Neuronal stem cell (in vitro differentiated cells): ENCODE measurements at places on chromosomes 12 and 14.
A peak's percentile ranks its signal among the peaks of the same experiment; 100 is the strongest.

- DNase-seq: no peak
Measured at GRCh38 chr14:64971943-64972791, at the start of gene RAB15. Gene RAB15 (minus strand): TSS chr14:64972336. CDS start chr14:64972076, 260 bp downstream.

- no peak for DNase-seq
Measured at GRCh38 chr12:55875704-55876467, 33.1 kb upstream of the MMP19 start.

DNA sequence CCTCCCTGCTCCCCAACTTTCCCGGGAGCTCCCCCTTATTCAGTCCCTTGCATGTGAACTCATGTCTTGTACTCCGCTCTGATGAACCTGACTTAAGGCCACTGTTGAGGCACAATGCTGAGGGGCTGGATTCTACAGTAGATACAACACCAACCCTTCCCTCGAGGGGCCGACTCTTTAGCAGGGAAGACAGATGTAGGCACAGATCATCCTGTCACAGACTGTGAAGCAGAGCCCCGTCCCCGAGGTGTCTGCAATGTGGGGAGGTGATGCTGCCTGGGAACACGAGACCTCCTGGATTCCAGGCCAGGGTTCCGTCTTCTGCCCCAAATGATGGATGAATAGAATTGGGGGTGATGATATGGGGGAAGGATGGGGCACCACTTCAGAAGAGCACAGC is 175.1 kb downstream of the CHST11 start:
- no peak for DNase-seq

GRCh38 chr14:54730156-54730961 is 163.4 kb downstream of the SAMD4A start:
- no peak for DNase-seq

DNA sequence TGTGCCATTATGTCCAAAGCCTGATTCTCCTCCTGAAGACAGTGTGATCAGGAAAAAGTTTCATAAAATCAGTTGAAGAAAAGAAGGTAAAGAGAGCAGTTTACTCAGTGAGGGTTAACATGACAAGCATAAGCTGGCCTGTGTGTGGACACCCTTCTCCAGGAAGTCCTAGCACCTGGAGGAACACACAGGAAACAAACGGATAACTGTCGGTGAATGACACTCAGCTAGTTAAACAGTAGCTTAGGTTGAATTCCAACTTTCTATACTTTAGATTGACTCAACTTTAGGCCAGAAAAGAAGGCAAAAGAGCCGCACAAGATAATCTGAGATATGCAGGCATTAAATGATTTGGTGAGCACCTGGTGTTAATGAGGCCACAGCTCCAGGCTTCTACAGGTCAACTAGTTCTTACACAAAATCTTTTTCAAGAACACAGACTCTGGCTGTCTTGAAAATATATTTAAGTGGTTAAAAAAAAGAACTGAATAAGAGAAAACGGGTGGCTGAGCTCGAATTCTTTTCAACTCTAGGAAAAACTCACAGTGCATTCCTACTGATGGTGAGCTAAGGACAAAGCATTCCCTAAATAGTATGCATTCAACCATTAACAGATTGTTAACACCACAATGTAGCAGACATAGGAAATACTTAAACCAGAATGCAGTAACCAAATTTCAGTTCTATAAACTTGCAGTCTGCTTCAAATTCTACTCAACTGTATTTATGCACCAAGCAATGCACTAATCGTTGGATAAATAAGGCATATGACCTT is 56.9 kb upstream of the TSPAN8 start:
- DNase-seq: peak; percentile 48

DNA sequence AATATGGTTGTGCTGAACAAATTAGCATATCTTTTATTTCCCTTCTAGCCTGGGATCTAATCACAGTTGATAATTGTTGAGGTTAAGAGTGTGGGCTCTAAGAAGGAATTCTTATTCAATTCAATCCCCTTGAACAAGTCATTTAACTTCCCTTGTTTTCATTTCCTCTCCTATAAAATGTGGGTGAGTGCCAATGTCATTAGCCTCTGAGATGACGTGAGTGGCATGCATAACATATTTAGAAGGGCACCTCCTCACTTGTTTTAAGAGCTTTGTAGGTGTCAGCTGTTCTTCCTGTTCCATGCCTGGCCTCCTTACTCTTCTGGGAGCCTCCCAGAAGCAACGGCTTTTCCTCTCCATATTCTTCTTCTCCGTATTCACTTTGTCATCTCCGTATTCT is 155.4 kb upstream of the NEDD1 start:
- no peak for DNase-seq

DNA sequence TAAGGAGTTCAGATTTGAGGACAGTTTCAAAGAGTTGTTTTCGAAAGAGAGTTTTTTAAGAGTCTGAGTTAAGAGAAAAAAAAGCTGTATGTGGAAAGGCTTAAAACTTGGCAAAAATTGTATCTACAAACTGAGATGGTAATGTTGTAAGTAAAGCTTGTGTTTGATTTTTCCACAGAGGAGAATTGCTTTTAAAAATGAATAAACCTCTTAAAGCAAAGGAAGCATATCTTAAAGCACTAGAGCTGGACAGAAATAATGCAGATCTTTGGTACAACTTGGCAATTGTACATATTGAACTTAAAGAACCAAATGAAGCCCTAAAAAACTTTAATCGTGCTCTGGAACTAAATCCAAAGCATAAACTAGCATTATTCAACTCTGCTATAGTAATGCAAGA is 50.3 kb downstream of the TMTC3 start:
- DNase-seq: no peak

- DNase-seq: no peak
Measured at GRCh38 chr14:74427651-74428050, 1.6 kb upstream of the SYNDIG1L start.

GRCh38 chr12:2294651-2295475 is 242.1 kb downstream of the CACNA1C start:
- DNase-seq: no peak

DNA sequence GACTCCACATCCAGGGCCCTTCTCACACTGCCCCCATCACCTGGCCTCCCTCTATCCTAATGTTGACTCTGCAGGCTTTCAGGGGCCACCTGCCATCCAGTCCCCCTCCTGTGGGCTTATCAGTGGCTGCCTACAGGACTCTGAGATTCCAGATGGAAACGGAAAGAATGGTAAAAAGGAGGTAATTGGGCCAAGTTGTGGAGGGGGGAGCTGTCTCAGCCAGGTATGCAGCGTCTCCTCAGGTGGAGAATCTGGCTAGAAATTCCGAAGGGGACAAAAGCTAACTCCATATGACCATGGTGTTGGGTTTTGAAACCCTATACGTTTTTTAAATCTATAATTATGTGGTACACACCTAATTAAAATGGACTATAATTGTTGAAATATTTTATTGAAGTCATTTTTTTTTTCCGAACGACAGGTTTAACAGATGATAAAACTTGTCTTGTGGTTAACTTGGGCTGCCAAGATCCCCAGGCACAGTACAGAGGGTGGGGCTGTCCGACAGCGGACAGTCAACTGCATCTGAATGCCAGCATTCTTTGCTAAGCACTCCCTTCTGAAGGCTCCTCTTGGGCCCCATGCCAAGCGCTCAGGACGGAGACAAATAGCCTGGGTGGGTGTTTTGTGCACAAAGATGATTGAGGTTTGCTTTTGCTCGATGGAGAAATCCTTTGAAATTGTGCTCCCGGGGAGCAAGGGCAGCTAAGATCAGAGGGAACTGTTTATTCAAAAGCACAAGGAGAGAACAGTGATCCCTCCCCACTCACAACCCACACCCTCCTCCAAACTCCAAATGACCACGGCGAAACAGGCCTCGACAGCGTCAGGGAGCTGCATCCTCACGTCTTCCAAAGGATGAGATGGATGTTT is 365.6 kb downstream of the BCL11B start:
- DNase-seq: no peak

DNA sequence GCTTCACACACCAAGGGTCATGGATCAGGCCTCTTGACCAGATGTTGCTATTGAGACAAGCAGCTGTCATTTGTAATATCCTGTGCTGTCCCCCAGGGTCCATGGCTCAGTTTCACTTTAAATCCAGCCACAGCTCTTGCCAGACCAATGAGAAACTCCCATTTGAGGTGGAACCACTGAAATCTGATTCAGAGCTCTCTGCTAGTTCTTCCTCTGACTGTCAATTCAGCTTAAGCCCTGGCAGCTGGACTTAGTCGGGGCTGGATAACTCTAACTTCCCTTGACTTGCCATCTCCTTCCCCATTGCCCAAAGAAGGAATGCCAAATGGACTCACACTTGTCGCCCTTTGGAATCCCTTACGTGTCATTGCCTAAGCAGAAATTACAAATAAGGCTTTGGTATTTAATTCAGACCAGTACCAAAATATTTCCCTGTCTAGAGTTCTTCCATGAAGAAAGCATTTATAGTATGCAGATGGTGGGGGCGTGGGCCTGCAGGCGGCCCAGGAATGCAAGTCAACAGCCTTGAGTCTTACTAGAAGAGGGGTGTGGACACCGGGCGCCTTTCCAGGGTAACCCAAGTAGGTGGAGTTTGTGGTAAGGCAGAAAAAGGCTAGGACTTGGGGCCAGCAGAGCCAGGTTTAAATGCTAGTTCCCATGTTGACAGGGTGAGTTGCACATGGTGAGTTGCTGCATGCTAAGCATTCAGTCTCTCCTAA is 96.9 kb upstream of the TMPO start:
- DNase-seq: no peak

GRCh38 chr14:56846970-56847930 is 37.0 kb upstream of the OTX2 start:
- DNase-seq: no peak

DNA sequence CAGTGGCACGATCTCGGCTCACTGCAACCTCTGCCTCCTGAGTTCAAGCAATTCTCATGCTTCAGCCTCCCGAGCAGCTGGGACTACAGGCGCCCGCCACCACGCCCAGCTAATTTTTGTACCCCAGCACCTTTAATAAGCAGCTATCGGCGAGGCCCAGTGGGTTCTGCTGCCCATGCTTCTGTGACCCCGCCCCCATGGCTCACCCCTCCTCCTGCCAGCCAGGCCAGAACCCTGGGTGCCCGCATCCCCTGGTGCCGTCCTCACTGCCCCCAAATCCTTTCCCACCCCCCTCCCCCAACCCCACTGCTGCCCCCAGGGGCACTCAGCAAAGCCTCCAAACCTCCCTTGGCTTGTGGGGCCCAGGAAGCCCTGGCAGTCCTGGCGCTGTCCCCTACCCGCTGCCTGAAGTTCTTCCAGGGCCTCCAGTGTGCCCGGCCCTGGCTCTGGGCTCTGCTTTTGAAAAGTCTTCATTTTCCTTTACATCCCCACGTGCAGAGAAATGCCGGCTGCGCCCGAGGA is 14.5 kb downstream of the BAG5 start:
- DNase-seq: no peak

- no peak for DNase-seq
Measured at GRCh38 chr14:102525219-102525928, 15.8 kb upstream of the ANKRD9 start.

GRCh38 chr12:129771238-129771637 is 132.6 kb downstream of the TMEM132D start:
- no peak for DNase-seq
